RPMI7951 (cell line): ENCODE measurements at places on chromosomes 7 and 10.

- no peak for DNase-seq
Observed at GRCh38 chr10:3051692-3052091, 15.7 kb upstream of the PFKP start.

DNA sequence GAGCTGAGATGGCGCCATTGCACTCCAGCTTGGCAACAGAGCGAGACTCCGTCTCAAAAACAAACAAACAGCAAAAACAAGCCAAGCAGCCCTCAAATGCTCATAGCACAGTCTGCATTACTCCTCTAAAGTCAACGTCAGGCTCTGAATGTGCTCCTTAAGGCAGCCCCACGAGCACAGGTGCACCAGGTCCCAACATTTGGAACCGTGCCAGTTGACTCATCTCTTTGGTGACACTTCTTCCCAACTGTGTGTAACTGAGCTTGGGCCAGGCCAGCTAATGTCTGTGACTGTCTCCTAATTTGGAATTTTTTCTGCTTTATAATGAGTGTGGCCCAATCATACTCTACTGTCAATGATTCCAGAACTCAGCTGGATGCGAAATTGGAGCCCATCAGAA is 66.3 kb upstream of the EFCAB10 start:
- no peak for DNase-seq

- DNase-seq = no peak
Observed at GRCh38 chr7:151271699-151272355, 23.3 kb upstream of the SMARCD3 start.

DNA sequence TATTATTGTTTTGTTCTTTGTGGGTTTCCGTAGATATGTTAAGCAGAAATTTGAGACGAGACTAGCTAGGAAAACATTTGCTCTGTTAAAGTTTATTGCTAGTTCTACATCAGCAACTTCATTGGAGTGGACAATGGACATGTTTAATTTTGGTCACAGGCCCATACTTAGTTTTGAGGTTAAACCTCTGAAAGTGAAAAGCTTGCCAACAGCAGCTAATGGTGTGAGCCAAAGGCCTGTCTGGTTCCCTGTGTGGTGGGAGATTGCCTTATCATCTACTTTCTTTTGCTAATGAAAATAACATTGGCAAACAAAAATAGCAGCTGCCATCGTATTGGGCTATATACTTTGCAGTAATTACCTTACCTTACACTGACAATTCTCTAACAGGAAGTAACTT is 388.4 kb upstream of the FZD8 start:
- no peak for DNase-seq

DNA sequence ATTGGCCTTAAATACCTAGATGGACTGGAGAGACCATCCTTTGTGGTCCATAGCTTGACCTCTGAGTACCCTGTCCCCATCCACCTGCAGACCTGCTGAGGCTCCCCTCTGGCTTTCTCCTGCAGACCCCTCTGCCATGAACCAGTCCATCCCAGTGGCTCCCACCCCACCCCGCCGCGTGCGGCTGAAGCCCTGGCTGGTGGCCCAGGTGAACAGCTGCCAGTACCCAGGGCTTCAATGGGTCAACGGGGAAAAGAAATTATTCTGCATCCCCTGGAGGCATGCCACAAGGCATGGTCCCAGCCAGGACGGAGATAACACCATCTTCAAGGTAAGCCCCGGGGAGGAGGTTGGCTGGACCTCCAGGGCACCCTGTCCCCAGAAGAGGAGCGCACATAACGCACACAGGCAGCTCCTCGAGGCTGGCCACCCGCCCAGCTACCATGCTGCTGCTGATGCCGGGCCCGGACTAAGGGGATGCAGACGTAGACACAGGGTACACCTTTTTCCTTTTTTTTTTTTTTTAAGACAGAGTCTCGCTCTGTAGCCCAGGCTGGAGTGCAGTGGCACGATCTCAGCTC is 4.3 kb downstream of the IRF5 start:
- no peak for DNase-seq

GRCh38 chr10:70074165-70074564 is 21.5 kb downstream of the MACROH2A2 start:
- DNase-seq = no peak

- no peak for DNase-seq
Observed at GRCh38 chr10:23820792-23821191, 381.9 kb downstream of the OTUD1 start.

- no peak for DNase-seq
Observed at GRCh38 chr10:128817636-128818035, 649.4 kb upstream of the MGMT start.

GRCh38 chr10:98655492-98655891 is 208.8 kb upstream of the HPS1 start:
- no peak for DNase-seq

DNA sequence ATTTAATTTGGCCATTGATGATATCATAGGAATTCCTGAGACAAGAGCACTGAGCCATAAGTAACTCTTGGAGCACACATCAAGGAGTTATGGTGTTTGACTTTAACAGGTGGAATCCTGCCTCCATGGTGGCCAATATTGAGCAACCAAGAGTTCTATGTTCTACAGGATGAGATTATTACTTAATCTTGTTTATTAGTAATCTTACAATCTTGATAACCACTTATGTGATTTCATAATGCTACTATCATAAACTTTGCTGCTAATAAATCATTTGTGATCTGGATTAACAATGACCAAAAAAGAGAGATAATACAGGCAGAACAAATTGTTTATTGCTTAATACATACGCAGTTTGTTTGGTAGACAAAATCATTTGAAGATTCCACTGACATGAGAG is 27.5 kb upstream of the PDK4 start:
- DNase-seq = no peak

- DNase-seq = no peak
Observed at GRCh38 chr7:116797612-116798011, 64.8 kb upstream of the CAPZA2 start.

DNA sequence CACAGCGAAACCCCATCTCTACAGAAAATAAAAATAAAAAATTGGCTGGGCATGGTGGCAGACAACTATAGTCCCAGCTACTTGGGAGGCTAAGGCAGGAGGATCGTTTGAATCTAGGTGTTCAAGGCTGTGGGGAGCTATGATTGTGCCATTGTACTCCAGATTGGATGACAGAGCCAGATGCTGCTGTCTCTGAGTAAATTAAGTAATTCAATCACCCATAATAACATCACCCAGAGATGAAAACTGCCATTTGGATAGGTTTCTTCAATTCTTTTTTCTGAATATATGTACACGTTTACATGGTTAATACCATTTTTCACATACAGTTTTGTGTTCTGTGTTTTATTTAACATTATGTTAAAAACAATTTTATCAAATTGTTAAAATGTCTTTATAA is 79.3 kb downstream of the WIPF3 start:
- DNase-seq = no peak

- peak; percentile 15 for DNase-seq
Observed at GRCh38 chr10:75108684-75109458, 2.6 kb upstream of the SAMD8 start.

GRCh38 chr7:108076156-108076555 is 54.0 kb downstream of the LAMB4 start:
- DNase-seq = no peak

- no peak for DNase-seq
Observed at GRCh38 chr7:50418526-50419290, 31.4 kb downstream of the FIGNL1 start.

GRCh38 chr10:119750391-119751230 is 24.8 kb downstream of the INPP5F start:
- DNase-seq = peak; percentile 71

DNA sequence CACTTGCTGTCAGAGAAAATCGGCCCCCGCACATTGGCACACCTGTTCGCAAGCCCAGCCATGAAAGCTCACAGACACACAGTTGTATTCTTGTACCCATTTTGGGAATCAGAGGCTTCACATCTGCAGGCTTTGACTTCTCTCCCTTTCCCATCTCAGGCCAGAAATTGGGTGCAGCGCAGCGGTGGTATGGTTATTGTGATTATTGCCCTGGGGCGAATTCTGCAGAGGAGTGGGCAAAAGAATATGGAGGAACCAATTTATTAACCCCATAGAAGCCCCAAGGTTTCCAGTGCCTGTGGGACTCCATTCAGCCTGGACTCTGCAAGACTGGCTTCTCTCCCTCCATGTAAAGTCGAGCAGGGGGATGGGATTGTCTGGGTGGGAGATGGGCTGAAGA is 14.0 kb downstream of the TLX1 start:
- no peak for DNase-seq

GRCh38 chr7:91199601-91200000 is 64.6 kb upstream of the FZD1 start:
- no peak for DNase-seq

DNA sequence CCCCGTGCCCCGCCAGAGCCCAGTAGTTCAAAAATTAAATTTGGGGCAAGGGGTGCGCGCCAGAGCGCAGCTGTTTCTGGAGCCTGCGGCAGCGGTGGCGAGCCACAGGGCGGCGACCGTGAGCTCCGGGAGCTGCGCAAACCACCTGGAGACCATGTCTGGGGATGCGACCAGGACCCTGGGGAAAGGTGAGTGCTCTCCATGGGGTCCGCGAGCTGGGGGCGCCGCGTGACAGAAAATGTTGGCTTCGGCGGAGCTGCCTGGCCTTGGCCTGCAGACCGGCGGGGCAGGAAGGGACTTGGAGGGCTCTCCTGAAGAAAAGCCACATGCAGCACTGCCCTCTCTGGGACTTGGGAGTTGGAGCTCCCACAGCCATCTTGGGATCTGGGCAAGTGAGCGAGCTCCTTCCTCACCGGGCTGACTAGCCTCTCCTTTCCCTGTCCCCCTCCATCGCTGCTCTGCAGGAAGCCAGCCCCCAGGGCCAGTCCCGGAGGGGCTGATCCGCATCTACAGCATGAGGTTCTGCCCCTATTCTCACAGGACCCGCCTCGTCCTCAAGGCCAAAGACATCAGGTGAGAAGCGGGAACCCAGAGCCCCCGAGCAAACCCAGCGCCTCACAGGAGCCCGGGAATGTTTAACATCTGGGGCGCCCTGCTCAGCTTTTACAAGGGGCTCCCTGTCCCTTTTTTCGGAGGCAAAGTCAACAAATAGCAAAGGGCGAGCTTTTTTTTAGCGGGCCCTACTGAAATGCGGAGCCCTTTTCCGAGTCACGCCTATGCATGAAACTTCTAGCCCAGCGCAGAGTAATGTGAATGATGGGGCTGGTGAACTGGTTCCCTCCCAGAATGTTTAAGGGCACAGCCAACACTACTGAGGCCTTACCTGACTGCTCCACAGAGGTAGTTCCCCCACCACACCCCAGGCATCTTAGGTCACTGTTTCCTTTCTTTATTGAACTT is 6.1 kb downstream of the GSTO2 start:
- peak; percentile 37 for DNase-seq

DNA sequence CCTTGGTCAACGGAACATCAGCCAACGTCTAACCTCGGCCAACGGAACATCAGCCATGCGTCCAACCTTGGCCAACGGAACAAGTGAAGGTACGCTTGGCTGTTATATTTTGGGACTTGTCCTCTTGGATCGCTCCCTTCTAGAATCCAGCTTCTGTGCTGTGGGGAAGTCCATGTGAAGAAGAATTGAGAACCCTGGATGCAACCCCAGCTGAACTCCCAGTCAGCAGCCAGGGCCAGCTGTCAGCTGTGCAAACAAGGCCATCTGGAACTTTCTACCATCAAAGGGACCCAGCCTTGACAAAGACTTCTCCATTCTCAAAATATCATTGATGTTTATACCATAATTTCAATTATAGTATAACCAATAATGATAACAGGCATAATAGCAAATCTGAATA is 43.3 kb upstream of the ITGA8 start:
- DNase-seq = no peak

DNA sequence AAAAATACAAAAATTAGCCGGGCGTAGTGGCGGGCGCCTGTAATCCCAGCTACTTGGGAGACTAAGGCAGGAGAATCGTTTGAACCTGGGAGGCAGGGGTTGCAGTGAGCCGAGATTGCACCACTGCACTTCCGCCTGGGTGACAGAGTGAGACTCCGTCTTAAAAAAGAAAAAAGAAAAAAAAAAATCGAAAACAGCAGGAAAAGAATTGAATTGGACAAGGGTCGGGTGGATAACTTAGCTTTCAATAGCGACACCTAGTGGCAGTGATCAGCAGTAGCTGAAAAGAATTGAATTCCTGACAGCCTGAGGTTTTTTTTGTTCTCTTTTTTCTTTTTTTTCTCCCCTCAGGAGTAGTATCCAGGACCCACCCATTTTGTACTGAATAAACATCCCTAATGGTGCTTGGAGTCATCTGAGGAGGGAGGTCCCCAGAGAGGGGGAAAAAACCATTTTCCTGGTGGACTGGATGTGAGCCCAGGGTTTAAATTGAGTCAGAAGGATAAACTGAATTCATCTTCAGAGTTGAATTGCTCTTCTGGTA is 55.1 kb downstream of the CYCS start:
- DNase-seq = peak; percentile 87

DNA sequence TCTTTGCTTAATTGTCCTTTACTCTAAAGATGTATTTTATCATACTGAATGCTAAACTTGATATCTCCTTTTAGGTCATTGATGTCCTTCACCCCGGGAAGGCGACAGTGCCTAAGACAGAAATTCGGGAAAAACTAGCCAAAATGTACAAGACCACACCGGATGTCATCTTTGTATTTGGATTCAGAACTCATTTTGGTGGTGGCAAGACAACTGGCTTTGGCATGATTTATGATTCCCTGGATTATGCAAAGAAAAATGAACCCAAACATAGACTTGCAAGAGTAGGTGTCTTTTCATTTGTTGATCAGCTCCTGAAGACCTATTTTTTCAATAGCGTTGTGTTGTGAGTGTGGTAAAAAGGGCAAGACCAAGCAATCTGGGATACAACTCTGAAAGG is 1.8 kb downstream of the RPS24 start:
- DNase-seq = no peak

DNA sequence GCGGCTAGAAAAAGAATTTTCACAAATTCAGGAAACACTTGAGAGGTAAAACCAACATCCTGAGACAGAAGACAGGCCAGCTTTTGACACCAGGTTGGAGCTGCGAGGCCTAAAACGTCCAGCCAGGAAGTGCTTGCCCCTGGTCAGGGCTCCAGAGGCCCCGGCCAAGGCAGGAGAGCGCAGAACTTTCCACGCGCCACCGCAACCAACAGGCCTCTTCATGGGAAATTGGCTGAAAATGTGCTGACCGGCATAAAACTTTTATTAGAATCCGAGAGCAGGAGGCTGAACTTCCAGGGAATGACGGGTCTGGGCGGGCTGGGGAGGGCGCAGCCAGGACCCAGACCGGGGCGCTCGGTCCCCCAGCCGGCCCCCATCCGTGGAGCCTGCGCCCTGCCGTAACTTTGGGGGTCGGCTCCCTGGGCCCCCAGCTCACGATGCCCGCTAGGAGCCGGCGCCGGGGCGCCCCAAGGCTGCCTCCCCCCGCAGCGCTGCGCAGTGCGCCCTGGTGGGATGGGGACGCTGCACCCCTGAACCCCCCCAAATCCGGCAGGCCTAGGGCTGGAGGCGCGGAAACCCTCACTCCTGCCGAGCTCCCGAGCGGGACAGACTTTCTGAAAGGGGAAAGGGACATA is 414.0 kb upstream of the MKI67 start:
- no peak for DNase-seq

- peak; percentile 47 for DNase-seq
Observed at GRCh38 chr10:113093188-113094113, 143.4 kb downstream of the TCF7L2 start.

GRCh38 chr7:30159698-30160143 is 24.9 kb downstream of the MTURN start:
- DNase-seq = peak; percentile 42

- DNase-seq = no peak
Observed at GRCh38 chr7:126065766-126066165, 1136.1 kb upstream of the POT1 start.
